Natural killer cell (primary cell): ENCODE measurements at places on chromosomes 5 and 9. TPM values are rescaled to one million over a fixed set of nuclear protein-coding genes. Genes with fewer than 3 reads are reported as not detected.

DNA sequence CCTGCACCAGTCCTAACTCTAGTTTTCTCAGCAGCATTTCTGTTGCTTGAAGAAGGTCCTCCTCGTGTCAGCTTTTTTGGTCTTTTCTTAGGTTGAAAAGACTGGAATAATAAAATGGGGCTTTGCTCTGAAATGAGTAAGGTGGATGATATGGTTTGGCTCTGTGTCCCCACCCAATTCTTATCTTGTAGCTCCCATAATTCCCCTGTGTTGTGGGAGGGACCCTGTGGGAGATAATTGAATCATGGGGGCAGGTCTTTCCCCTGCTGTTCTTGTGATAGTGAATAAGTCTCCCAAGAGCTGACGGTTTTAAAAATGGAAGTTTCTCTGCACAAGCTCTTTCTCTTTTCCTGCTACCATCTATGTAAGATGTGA lies 53.6 kb downstream of the LIX1 start:
- no peaks in the 10 kb centered on the region for H3K36me3 ChIP-seq
- H3K27ac ChIP-seq, result no peak overlapping the region
- no peaks in the 10 kb centered on the region for H3K4me1 ChIP-seq
- no peak for DNase-seq
- H3K27me3 ChIP-seq, result no peaks in the 10 kb centered on the region
- H3K4me3 ChIP-seq, result no peak overlapping the region

DNA sequence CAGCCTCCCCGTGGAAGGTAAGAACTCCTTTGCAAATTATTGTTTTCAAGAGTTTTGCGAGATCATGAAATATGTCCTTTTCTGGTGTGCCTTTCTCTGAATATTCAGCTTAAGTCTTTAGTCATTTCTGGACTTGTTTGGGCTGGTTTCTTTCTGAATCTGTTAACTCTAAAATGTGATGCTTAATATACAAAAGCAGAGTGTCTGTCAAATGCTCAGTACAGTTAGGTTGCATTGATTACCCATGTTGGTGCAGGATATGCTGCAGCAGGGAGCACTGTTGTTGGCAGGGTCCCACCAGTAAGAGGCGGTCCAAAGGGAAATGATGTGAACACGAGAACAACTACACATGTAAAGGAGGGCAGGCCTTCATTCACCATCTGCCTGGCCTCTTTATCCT lies 47.7 kb downstream of the SPTAN1 start:
- no peaks in the 10 kb centered on the region for H3K27me3 ChIP-seq
- H3K4me1 ChIP-seq, result no peaks in the 10 kb centered on the region

DNA sequence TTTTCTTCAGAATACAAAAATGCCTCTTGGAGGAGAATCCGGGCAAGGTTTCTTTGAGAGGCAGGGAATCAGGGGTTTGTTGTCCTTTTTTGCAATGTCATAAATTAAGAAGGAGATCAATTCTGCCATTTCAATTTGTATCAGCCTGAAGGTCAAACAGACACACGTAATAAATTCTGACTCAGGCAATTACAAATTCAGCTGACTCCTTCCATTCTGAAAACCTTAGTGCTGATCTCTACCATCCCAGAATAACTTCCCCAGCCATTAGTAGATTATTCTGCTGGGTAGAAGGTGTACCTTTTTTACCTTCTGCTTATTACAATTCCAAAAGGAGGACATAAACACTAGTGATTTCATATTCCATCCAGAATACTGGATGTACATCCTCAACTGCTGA lies 516.6 kb downstream of the AGTPBP1 start:
- DNase-seq, result no peak
- H3K4me1 ChIP-seq, result no peaks in the 10 kb centered on the region
- no peaks in the 10 kb centered on the region for H3K27me3 ChIP-seq
- no peak overlapping the region for H3K27ac ChIP-seq
- no peak overlapping the region for H3K4me3 ChIP-seq

DNA sequence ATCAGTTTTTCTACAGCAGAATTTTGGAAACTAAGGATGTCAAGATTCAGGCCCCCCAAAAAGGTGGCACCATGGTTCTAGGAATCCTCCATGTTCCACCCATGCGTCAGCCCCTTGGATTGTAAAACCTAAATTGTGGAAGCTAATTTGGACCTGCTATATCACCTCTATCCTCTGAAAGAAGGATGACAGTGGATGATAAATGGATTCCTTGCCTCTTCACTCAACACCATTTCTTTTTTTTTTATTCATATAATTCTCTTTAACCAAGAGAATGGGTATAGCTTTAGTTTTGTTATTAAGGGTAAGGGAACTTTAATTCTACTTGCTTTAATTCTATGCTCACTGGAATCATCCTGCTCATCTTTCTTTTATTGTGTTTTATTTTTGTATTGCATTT lies 71.8 kb downstream of the GNAQ start:
- no peak for DNase-seq
- H3K4me3 ChIP-seq, result no peak overlapping the region
- no peaks in the 10 kb centered on the region for H3K27me3 ChIP-seq
- no peaks in the 10 kb centered on the region for H3K36me3 ChIP-seq

GRCh38 chr5:84450617-84451414 lies 66.1 kb upstream of the EDIL3 start:
- H3K27me3 ChIP-seq, result no peaks in the 10 kb centered on the region
- no peaks in the 10 kb centered on the region for H3K36me3 ChIP-seq
- H3K4me3 ChIP-seq, result no peak overlapping the region
- no peak overlapping the region for H3K27ac ChIP-seq
- no peak for DNase-seq

GRCh38 chr9:99019510-99020331 lies 76.0 kb downstream of the COL15A1 start:
- no peak for DNase-seq
- H3K4me3 ChIP-seq, result no peak overlapping the region
- no peaks in the 10 kb centered on the region for H3K36me3 ChIP-seq
- H3K4me1 ChIP-seq, result peaks cover 6% of the 10 kb centered on the region
- H3K27me3 ChIP-seq, result no peaks in the 10 kb centered on the region
- H3K27ac ChIP-seq, result no peak overlapping the region

DNA sequence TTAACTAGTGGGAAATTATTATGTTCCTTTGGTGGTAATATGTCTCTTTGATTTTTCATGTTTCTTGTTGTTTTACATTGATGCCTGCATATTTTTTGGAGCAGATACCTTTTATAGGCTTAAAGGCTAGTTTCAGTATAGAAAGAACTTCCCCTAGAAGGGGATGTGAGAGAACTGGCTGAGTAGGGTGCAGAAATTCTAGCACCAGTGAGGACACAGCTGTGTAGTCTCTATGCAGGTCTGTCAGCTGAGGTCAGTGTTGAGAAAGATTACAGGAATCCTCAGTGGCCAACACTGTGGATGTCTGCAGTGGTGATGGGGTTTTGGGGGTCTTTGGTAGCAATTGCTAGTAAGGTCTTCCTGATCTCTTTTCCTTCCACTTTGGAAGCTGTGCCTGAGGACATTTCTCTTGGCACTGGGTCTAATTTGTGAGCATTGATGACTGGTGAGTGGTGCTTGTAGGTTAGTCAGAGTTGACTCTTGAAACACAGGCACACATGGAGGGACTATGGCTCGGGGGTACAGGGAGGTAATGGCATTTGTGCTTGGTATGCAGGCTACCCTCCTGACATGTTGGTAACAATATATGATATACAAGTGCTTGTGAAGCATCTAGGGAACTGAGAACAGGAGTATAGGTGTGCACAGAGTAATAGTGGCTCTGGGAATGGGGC lies 221.4 kb downstream of the SPATA31D1 start:
- H3K27ac ChIP-seq, result no peak overlapping the region
- no peaks in the 10 kb centered on the region for H3K36me3 ChIP-seq
- no peak overlapping the region for H3K4me3 ChIP-seq
- no peak for DNase-seq
- H3K4me1 ChIP-seq, result no peaks in the 10 kb centered on the region

DNA sequence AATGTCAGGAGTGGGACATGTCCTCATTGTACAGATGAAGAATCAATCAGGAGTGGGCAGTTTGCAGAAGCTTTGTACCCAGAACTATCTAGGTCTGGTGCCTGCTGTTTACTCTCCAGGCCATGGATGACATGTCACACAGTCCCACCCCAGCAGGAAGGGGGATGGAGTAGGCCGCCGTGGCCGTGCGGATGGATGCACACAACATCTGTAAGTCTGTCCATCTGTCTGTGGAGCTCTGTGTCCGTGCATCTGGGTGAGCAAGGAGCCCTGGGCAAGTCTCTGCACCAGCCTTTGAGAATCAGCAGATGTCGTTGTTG lies 311.5 kb upstream of the IRX4 start:
- DNase-seq, result no peak
- H3K4me1 ChIP-seq, result no peaks in the 10 kb centered on the region
- H3K27ac ChIP-seq, result no peak overlapping the region
- H3K27me3 ChIP-seq, result no peaks in the 10 kb centered on the region
- H3K36me3 ChIP-seq, result no peaks in the 10 kb centered on the region

DNA sequence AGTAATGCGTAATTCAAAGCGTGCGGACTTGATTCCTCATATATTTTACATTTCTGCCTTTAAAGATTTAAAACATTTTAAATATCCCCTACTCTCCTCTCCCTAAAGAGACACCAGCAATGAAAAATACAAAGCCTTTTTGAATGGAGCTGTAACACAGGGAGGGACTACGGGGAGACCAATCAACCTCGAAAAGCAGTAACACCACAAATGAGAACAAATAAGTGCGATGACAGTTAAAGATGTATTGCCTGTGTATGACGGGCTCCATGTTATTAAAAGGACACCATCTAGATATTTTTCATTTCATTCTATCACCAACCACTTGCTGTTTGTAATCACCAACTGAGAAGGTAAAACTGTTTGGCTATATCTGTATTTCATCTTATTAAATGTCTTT lies 230.3 kb upstream of the TBCA start:
- no peaks in the 10 kb centered on the region for H3K4me1 ChIP-seq
- DNase-seq, result no peak
- H3K27ac ChIP-seq, result no peak overlapping the region
- no peak overlapping the region for H3K4me3 ChIP-seq
- H3K36me3 ChIP-seq, result peaks cover 2% of the 10 kb centered on the region

Gene SH3GL2
- not detected for total RNA-seq

Gene MED27
- total RNA-seq, result 27.3 TPM

DNA sequence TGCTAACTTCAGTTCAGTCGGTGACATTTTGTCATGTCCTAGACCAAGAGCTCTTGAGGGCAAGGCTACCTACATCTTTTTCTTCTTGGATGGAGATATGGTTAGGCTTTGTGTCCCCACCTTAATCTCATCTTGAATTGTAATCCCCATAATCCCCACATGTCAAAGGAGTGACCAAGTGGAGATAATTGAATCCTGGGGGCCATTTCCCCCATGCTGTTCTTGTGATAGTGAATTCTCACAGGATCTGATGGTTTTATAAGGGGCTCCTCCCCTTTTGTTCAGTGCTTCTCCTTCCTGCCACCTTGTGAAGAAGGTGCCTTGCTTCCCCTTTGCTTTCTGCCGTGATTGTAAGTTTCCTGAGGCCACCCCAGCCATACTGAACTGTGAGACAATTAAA lies 2.1 kb upstream of the CFAP90 start:
- H3K36me3 ChIP-seq, result no peaks in the 10 kb centered on the region
- H3K27me3 ChIP-seq, result peaks cover 10% of the 10 kb centered on the region
- DNase-seq, result no peak
- peaks cover 25% of the 10 kb centered on the region for H3K4me1 ChIP-seq
- H3K4me3 ChIP-seq, result no peak overlapping the region

DNA sequence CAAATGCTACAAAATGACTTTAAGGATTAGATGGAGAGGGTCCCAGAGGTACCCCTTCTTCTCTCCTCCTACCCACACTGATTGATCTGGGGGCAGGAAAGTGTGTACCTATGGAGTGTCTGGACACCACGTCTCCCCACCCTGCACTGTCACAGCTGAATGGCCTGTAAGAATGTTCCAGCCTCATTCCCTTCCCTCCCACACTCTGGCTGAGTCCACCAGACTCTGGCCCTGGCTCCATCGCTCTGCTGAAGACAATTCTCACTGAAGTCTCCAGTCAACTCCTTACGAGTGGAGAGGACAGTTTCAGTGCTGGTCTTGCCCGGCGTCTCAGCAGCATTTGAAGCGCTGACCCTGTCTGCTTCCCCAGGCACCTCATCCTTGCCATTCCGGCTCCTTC lies 105.8 kb downstream of the TTLL11 start:
- no peaks in the 10 kb centered on the region for H3K4me1 ChIP-seq
- DNase-seq, result no peak
- H3K36me3 ChIP-seq, result no peaks in the 10 kb centered on the region
- no peaks in the 10 kb centered on the region for H3K27me3 ChIP-seq
- no peak overlapping the region for H3K4me3 ChIP-seq

- H3K4me1 ChIP-seq, result no peaks in the 10 kb centered on the region
- no peak overlapping the region for H3K27ac ChIP-seq
- H3K4me3 ChIP-seq, result no peak overlapping the region
- H3K27me3 ChIP-seq, result no peaks in the 10 kb centered on the region
- DNase-seq, result no peak
- no peaks in the 10 kb centered on the region for H3K36me3 ChIP-seq
Measured at GRCh38 chr5:56625541-56625940, 189.8 kb upstream of the MAP3K1 start.

- H3K4me1 ChIP-seq, result no peaks in the 10 kb centered on the region
- H3K36me3 ChIP-seq, result no peaks in the 10 kb centered on the region
- no peak overlapping the region for H3K4me3 ChIP-seq
- no peaks in the 10 kb centered on the region for H3K27me3 ChIP-seq
Measured at GRCh38 chr5:62093976-62094375, 212.0 kb upstream of the KIF2A start.

Gene IRGM
- 0.85 TPM for total RNA-seq

- no peaks in the 10 kb centered on the region for H3K27me3 ChIP-seq
- H3K4me1 ChIP-seq, result no peaks in the 10 kb centered on the region
- DNase-seq, result no peak
- no peak overlapping the region for H3K27ac ChIP-seq
Measured at GRCh38 chr9:17062497-17062896, 72.3 kb upstream of the CNTLN start.

GRCh38 chr5:74538206-74538661 lies 102.3 kb downstream of the ENC1 start:
- H3K27me3 ChIP-seq, result no peaks in the 10 kb centered on the region
- DNase-seq, result no peak
- no peaks in the 10 kb centered on the region for H3K36me3 ChIP-seq
- H3K4me1 ChIP-seq, result no peaks in the 10 kb centered on the region
- H3K4me3 ChIP-seq, result no peak overlapping the region

DNA sequence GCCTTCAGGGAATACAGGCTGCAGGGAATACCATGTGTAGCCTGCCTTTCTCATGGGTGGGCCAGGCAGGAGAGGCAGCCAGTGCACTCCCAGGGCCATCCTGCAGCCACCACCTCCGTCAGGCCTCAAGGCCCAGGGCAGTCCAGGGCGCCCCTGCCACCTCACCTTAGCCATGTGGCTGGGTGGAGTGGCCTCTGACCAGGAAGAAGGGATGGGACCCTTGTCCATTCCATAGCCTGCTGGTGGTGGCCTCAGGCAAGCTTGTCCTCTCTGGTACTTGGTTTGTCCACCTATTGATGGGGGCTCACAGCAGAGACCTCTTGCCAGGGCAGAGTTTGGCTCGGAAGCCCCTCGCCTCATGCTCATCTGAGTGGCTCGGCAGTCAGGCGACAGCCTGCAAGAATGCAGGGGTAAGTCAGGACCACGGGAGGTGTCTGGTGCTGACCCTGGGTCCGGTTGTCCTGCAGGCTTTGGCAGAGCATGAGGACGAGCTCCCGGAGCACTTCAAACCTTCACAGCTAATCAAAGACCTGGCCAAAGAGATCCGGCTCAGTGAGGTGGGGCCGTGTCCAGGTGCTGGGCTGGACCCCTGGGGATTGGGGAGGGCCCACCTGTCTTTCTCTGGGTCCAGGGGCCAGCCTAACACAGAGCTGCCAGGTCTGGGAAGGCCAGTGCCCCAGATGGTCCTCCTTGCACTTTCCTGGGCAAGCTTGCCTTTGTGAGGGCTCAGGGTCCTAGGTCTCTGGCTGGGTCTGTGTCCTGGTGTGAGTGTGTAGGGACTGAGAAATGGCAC lies 82.9 kb downstream of the PHF2 start:
- H3K4me1 ChIP-seq, result no peaks in the 10 kb centered on the region
- no peak for DNase-seq
- no peak overlapping the region for H3K4me3 ChIP-seq
- H3K36me3 ChIP-seq, result peaks cover 34% of the 10 kb centered on the region
- H3K27ac ChIP-seq, result no peak overlapping the region

Gene WDR38
- not detected for total RNA-seq
